Fibroblast of skin of left biceps (primary cell): ENCODE measurements at places on chromosomes 2 and 18.

- DNase-seq, result no peak
Measured at GRCh38 chr18:2325933-2326332, 245.4 kb downstream of the METTL4 start.

GRCh38 chr2:7045601-7046590, 128.7 kb downstream of the RNF144A start:
- DNase-seq, result no peak

DNA sequence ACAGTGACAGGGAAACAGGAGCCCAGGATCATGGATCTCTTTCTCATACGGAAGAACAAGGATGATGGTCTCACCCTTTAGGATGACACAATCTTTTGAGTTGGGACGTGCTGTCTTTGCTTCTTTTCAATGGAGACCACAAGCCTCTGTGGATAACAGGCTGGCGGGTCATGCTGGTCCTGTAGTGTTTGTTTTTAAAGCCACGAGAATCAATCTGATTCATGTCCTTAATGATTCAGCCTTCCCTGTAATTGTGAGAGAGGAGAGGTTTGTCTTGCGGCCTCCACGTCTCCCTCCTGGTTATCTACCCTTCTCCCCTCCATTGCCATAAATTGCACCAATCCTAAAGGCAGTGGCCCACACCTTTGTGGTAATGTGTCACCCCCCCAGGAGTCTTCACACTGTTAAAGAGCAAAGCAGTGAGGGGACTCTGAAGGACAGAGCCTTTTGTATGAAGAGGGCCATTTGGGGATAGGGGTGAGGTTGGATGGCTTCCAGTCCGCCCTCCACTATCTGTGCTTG, 87.7 kb upstream of the TGFA start:
- no peak for DNase-seq

- DNase-seq, result no peak
Measured at GRCh38 chr2:169265591-169265990, 96.7 kb downstream of the LRP2 start.

DNA sequence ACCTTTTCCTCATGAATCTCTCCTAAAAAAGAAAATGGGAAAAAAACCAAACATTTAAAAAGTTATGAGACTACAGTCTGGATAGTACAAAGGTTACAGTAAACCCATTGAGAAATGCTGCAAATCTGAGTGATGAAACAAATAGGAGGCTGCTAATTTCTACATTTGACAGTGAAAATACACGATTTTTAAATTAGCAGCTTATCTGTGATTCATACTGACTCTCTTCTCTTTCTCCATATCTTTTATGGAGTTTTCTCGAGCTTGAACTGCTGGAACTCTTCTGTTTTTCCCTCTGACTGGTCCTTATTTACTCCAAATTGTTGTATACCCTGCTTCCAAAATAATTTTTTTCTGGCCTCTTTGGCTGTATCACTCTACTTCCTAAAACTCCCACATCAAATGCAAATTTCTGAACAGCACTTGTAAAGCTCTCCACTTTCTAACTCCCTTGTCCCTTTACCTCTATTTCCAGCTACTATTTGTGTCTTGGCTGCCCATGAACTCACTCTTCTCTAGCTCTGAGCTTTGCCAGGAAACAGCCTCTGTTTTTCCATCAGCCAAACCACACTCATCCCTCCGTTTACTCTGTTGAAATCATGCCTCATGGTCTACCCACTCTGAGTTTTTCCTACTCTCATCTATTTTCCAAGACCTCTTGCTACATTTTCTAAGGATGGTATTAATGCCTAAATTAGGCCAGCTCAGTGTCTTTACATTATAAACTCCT, 73.7 kb downstream of the RBMS1 start:
- no peak for DNase-seq

- DNase-seq, result no peak
Measured at GRCh38 chr2:74887960-74888700, 54.2 kb downstream of the HK2 start.

- no peak for DNase-seq
Measured at GRCh38 chr18:51236225-51236624, 38.7 kb upstream of the MEX3C start.
